ENCODE measurements at places on chromosomes 7 and 10. TPM values are rescaled to one million over a fixed set of nuclear protein-coding genes. Genes with fewer than 3 reads are reported as not detected.

GRCh38 chr7:73577627-73578341 is 595 bp downstream of the TBL2 start:
- no peaks in the 10 kb centered on the region for H3K27me3 ChIP-seq
- peak overlapping the region; percentile 80 for H3K4me3 ChIP-seq
- H3K27ac ChIP-seq = peak overlapping the region; percentile 90

DNA sequence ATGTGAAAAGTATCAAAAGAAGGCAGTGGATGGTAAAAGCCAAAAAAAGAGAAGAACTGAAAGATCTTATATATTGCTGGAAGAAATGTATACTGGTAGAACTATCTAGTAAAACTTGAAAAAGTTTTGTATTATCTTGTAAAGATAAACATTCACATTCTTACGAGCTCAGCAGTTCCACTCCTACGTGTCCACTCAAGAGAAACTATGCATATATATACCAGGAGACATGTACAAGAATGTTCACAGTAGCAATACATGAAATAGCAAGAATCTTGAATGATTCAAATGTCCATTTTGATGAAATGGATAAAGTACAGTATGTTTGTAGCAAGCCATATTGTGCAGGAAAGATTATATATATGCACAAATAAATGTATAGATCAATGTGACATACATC is 155.0 kb downstream of the RNF133 start:
- H3K27me3 ChIP-seq = no peaks in the 10 kb centered on the region
- no peak for DNase-seq
- H3K27ac ChIP-seq = no peak overlapping the region
- no peaks in the 10 kb centered on the region for H3K36me3 ChIP-seq

DNA sequence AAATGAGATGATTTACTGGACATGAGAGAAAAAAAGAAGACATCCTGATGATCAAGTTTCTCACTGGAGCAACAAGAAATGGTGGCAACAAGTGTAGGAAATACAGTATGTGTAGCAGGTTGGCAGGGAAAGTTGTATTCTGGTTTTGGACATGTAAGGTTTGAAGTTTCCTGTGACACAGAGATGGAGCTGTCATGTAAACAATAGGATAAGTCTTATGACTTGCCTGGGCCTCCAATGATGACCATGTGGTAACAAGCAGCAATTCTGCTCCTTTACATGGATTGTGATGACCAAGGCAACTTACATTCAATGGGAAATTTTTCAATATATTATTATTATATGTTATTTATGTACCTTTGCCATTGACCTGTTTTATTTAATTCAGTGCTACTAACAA is 125.4 kb downstream of the KMT2E start:
- peaks cover 94% of the 10 kb centered on the region for H3K36me3 ChIP-seq
- no peaks in the 10 kb centered on the region for H3K27me3 ChIP-seq
- no peak for DNase-seq
- H3K4me3 ChIP-seq = no peak overlapping the region
- H3K4me1 ChIP-seq = no peaks in the 10 kb centered on the region

DNA sequence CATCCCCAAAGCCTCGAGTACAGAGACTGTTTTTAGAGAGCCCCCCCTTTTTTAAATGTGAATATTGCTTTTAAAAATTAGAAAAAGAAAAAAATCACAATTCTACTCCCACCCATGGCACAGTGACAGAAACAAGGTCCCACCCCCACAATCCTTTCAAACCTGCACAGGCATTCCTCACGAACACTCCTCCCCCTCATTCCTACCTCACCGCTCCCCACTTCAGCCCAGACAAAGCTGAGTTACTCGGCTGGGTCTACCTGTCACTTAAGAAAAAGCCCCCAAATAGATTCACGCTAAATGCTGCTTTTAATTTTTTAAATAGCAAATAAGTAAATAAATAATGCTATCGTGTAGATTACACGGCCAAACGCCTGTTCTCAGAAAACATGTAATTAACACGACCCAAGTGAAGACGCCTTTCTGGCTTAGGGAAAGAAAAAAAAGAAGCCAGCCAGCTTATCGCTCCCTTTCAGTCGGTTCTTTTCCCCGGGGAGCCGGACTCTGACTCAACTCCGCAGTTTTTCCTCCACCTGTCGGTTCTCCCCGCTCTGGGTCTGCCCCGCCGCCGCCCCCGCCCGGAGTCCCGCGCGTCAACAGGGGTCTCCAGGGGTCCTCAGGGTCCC is 739 bp downstream of the MPP7 start:
- no peaks in the 10 kb centered on the region for H3K27me3 ChIP-seq
- H3K4me1 ChIP-seq = peaks cover 62% of the 10 kb centered on the region
- no peak for DNase-seq
- H3K27ac ChIP-seq = peak overlapping the region; percentile 64
- no peaks in the 10 kb centered on the region for H3K36me3 ChIP-seq
- H3K4me3 ChIP-seq = peak overlapping the region; percentile 94

GRCh38 chr10:132407243-132407746 is 10.3 kb downstream of the PWWP2B start:
- H3K4me3 ChIP-seq = no peak overlapping the region
- H3K4me1 ChIP-seq = peaks cover 48% of the 10 kb centered on the region
- peaks cover 26% of the 10 kb centered on the region for H3K36me3 ChIP-seq
- H3K27ac ChIP-seq = peak overlapping the region; percentile 25

TMEM26 gene
- polyA plus RNA-seq = not detected

DNA sequence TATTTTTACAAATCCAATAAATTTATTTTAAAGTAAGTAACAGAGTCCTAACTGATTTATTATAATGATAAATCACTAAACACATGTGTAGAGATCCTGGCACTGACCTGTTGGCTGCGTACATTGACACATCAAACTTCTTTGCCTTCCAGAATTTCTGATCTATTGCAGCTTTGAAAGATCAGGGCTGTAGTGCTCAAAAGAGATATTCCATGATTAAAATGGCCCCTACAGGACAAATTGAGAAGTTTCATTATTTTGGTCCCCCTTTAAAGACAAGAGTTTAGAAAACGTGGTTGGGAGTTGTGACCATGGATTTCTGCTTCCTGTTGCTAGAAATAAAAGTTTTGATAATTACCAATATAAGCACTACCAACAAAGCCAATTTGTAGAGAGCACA is 87.7 kb upstream of the PDK4 start:
- H3K27ac ChIP-seq = no peak overlapping the region
- no peaks in the 10 kb centered on the region for H3K4me1 ChIP-seq
- DNase-seq = peak; percentile 27

MYO1G gene
- polyA plus RNA-seq = 119 TPM

EEF1AKMT2 gene
- 7.6 TPM for polyA plus RNA-seq

LLCFC1 gene
- polyA plus RNA-seq = 0.84 TPM

DNA sequence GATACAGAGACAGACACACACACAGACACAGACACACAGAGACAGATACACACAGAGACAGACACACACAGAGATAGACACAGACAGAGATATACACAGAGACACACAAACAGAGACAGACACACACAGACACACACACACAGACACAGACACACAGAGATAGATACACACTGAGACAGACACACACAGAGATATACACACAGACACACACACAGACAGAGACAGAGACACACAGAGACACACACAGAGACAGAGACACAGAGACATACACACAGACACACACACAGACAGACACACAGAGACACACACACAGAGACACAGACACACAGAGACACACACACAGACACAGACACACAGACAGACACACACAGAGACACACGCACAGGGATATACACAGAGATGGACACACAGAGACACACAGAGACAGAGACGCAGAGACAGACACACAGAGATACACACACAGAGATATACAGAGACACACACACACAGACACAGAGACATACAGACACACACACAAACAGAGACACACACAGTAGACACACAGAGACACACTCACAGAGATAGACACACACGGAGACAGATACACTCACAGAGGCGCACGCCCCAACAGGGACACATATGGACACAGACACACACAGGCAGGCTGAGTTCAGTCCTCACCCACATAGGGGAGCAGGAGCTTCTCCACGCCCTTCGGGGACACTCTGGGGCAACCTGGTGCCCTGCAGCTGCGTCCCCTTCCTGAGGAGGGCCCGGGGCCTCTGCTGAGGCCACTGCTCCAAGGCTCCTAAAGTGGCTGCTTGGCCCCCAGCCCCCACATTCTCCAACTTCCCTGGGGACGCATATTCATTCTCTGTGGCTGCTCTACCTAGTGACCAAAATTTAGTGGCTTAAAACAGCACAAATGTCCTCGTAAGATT is 10.3 kb upstream of the PPP2R2D start:
- DNase-seq = no peak
- H3K27me3 ChIP-seq = no peaks in the 10 kb centered on the region
- H3K4me3 ChIP-seq = no peak overlapping the region
- no peaks in the 10 kb centered on the region for H3K36me3 ChIP-seq
- H3K27ac ChIP-seq = no peak overlapping the region

SPDYE16 gene
- polyA plus RNA-seq = not detected

DNA sequence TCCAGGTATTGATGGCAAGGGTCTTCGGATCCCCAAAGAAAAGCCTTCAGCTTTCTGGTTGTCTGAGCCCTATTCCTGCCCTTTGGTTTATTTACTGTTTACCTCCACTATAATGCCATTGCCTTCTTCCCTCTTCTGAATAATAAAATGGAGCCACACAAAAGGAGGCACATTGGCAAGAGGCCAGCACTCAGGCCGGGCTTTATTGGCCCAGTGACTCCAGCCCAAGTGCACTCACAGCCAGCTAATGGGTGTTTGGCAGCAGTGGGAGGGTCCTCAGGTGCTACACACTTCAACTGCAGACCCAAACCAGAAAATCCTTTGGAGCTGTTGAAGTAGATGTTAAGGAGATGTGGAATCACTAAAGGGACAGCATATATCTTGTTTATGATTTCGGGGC is 336.0 kb downstream of the PLXNA4 start:
- no peak overlapping the region for H3K27ac ChIP-seq
- H3K36me3 ChIP-seq = no peaks in the 10 kb centered on the region
- no peak overlapping the region for H3K4me3 ChIP-seq

DNA sequence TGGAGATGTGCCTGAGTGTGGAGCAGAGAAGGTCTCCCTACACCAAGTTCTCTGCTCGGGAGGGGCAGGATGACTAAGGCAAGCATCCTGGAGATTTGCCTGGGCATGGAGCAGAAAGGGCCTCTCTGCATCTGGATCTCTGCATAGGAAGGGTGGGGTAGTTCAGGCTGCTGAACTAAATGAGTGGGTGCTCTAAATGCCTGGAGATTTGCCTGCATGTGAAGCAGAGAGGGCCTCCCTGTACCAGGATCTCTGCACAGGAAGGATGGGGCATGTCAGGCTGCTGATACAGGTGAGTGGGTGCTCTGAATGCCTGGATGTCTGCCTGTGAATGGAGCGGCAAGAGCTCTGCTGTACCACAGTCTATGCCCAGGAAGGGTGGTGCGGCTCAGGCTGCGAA is 680.7 kb downstream of the SUGCT start:
- H3K27me3 ChIP-seq = no peaks in the 10 kb centered on the region
- no peak overlapping the region for H3K27ac ChIP-seq
- no peaks in the 10 kb centered on the region for H3K36me3 ChIP-seq
- DNase-seq = no peak
- no peaks in the 10 kb centered on the region for H3K4me1 ChIP-seq
